ENCODE measurements at places on chromosomes 6 and 20.

DNA sequence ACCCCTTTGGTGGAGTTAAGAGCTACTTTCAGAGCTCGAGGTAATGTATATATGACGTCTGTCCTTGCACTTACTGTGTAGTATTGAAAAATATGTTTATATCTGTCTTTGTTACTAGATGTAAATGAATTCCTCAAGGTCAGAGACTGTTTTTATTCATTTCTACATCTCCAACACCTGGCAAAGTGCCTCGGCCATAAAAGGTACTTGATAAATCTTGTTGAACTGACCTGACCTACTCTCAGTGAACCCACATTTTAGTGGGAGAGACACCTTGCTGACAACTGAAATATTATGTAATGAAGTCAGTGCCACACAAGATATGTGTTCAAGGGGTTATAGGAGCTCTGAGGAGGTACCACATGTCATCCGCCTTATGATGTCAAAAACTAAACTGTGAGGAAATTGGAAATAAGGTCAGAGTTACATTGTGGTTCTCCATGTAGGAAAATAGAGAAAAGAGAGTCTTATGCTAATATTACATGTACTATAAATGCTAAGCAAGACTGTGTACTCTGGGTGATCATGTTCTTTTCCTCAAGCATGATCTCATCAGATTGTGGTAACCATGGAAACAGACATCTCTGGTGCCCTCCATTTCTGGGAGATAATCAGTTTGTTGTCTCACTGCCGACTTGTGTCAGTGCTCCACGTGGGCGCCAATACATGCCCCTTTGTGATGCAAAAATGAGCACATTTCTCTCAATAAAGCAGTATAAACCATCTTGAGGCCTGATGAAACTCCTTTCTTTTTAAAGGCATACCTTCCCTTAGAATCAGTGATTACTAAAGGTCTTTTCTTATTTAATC lies 5.7 kb upstream of the TMEM30A start:
- no peak for DNase-seq

DNA sequence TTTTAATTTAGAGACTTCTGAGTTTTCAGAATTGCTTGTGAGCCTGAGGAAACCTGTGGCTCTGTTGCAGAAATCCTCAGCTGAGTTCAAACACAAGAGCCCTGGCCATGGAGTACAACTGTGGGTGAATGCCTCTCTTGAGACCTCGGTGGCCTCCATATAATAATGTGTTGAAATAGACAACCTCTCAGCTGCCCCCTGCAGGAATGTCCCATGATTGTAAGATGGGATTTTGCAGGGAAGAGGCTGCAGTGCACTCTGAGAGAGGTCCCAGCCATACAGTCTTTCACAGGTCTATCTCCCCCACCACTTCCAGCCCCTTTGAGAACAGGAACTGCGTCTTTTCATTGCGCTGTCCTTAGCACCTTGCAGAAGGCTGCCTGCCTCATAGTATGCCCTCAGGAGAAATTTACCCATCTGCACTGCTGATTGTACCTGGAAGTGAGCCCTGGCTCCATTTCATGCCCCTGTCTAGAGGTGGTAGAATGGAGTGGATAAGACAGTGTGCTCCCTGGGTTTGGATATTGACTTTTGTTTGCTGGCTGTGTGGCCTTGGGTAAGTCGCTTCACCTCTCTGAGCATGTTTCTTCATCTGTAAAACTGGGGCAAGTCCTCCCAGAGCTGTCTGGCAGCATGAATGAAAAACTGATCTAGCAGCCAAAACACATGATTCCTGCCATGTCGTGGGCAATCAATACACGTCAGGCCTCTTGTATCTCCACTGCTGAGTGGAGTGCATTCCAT lies 16.8 kb upstream of the CDH22 start:
- DNase-seq = no peak

DNA sequence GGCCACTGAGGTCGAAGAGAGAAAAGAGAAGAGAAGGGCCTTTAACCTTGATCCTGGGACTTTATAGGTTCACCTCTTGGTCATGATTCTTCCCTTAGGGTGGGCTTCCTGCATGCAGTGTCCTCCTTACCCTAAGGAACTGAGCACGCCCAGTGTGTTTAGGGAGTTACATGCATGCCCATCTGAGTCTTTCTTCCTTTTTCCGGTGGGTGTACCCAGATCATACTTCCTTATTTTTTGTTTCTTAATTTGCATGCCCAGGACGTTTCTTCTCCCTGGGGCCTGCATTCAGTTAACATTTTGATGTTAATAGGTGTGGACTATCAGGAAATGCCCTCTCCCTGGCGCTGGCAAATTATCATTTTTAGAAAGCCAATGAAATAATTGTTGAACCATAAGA lies 91.5 kb downstream of the HTR1B start:
- DNase-seq = no peak

- DNase-seq = no peak
Observed at GRCh38 chr6:20542927-20543602, 8.8 kb downstream of the CDKAL1 start.

DNA sequence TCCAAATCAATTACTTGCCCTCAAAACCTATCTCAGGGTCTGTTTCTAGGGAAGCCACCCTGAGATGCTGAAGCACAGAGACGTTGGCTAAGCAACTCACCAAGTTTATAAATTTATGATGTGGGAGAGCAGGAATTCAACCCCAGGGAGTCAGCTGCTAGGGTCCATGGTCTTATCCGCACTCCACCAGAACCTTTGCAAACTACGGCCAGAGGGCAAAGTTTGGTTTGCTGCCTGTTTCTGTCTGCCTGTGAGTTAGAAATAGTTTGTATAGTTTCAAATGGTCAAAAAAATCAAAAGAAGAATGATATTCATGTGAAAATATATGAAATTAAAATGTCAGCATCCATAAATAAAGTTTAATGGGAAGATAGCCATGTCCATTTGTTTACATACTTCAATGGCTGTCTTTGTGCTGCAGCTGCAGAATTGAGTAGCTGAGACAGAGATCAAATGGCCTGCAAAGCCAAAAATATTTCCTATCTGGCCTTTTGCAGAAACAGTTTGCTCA lies 83.7 kb upstream of the ZFP64 start:
- DNase-seq = no peak

GRCh38 chr6:53031281-53031680 lies 33.9 kb upstream of the FBXO9 start:
- no peak for DNase-seq

- no peak for DNase-seq
Observed at GRCh38 chr6:30589754-30590358, 18.6 kb downstream of the ABCF1 start.

DNA sequence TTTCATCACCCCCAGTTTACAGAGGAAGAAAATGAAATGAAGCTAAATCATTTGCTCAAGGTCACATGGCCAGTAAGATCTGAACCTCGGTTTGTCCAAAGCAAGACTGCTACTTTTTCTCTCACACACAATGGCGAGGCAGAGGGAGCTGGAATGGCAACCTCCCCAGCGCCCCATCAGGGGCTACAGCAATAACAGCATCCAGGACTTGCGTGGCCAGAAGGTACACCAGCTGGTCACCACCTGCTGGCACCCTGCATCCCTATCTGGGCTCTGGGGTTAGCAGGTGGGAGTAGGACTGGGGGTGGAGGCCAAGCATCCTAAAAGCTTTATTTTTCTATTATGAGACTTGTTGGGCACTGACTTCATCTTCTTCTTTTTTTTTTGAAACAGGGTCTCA lies 41.3 kb downstream of the TTI1 start:
- DNase-seq = no peak

DNA sequence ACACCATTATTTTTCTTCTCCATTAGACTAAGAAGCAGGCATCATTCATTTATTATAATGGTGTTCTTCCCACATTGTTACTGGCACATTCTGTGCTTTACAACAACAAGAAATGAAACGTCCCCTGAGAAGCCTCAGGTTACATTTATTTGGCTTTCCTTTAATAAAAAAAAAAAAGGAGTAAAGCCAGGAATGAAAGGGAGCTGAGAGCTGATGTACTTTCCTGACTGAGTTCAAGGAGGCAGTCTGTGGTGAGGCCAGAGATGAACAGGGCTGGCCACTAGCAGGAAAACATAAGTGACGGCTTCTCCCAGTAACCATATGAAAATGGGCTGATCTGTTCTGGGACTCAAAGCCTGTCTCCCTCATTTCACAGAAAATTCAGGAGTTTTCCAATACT lies 742.1 kb downstream of the MAFB start:
- no peak for DNase-seq

GRCh38 chr6:52503851-52504781 lies 72.7 kb downstream of the TRAM2 start:
- DNase-seq = no peak

GRCh38 chr6:89352278-89353117 lies at the start of gene UBE2J1:
Gene UBE2J1, minus strand, starts transcription at chr6:89352722. Its CDS starts 153 bp downstream, at chr6:89352569.
- peak; percentile 26 for DNase-seq

GRCh38 chr6:17780061-17780460 lies 73.3 kb upstream of the NUP153 start:
- no peak for DNase-seq

DNA sequence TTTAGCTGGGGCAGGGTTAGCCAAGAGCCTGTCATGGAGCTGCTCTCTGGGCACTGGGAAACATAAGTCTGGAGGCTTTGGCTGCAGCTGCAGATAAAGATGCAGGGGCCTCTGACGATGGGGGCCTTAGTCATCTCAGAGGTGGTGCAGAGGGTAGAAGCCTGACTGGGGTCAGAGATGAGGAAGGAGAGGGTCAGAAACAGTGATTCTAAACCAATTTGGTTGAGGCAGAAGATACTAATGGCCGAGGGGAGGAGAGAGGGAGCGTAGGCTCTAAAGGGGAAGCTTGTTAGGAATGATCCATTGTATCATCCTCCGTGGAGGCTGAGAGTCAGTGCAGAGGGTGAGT lies 33.8 kb downstream of the PLEKHG1 start:
- no peak for DNase-seq

GRCh38 chr6:52015953-52016352 lies 71.5 kb downstream of the PKHD1 start:
- no peak for DNase-seq

DNA sequence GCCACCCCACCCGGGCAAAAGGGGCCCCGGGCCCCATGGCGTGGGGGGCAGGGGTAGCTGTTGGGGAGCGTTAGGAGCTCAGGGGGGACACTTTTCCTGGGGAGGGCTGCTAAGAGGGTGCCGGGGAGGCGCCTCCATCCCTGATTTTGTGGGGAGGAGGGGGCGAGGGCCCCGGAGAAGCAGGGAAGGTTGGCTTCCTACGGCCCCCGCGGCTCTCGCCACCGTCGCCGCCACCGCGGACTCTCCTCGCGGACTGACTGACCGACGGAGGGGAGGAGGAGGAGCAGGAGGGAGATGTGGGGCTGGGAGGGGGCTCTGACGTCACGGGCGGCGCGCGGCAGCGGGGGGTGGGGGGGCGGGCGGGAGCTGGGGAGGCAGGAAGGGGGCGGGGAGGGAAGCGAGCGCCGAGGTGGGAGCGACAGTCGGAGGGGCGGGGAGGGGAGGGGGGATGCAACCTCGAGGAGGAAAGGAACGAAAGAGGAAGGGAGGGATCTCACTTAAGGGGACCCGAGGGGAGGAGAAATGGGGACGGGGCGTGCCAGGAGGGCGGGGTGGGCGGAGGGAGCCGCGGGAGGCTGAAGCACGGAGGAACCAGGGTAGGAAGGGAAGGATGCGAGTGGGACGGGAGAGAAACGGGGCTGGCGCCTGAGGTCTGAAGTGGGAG lies 5.1 kb downstream of the GABBR1 start:
- DNase-seq = no peak

DNA sequence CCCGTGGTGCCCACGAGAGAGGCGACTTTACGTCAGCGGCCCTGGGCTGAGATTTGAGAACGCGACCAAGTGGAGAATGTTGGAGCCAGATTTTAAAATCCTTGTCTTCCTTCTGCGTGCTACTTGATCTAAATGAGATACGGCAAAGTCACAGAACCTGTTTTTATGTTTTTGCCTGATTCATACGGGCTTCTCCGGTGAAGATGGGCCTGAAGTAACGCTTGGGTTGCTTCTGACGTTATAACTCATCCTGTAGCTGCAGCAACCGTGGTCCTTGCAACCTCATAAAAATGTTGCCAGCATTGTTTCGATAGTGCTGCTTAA lies 462 bp upstream of the SLC35B3 start:
- no peak for DNase-seq

- DNase-seq = no peak
Observed at GRCh38 chr6:33209856-33210255, 1.6 kb downstream of the RING1 start.

DNA sequence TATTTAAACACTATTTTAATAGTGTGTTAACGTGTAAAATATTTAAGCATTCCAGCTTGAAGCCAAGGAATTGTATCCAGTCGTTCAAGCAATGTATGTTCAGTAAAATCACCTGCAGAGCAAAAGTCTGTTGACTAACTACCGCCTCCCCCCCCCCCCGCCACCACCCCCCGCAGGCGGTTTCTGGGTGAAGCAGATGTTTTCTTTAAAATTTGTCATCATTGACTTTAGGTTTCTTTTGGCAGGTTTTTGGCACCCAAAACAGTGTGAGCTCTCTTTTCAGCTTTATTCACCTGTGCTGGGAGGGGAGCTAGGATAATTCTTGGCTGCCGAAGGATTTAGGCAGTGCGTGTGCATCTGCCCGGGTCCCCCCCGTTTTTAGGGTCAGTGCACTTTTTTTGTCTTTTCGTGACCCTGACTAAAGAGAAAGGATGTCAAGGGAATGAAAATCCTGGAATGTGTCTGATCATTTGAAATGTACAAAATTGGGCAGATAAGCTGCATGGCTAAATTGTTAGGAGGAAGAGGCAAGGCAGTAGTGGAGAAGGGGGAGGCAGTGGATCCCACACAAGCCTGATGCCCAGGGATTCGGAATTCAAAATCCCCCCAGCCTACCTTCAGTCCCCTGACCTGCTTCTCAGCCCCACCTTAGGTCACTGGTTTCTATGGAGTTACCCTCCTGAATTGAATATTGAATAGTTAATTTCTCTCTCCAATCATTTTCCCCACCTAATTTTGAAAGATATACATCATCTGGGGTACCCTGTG lies 1.1 kb downstream of the EDN1 start:
- DNase-seq = no peak

GRCh38 chr6:148367411-148368024 lies 24.9 kb downstream of the SASH1 start:
- DNase-seq = no peak

GRCh38 chr6:28876710-28877109 lies 47.1 kb downstream of the TRIM27 start:
- no peak for DNase-seq

GRCh38 chr6:35228481-35228880 lies 14.7 kb downstream of the SCUBE3 start:
- DNase-seq = no peak

DNA sequence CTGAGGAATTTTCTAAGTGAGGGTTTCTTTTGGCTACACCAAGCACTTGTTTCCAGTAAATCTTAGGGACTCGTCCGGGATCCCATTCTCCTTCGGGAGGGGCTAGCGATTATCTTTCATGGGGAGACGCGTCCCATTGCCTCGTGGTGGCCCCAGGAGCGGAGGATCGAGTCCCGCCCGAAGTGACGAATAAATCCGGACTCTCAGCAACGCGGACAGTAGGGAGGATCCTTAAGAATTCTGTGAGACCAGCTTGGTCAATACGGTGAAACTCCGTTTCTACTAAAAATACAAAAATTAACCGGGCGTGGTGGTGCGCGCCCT lies 69.1 kb upstream of the PRSS16 start:
- DNase-seq = no peak

GRCh38 chr6:142653710-142654420 lies 291.1 kb downstream of the HIVEP2 start:
- no peak for DNase-seq

GRCh38 chr6:44868335-44868668 lies 459.8 kb upstream of the RUNX2 start:
- no peak for DNase-seq
